Fibroblast of villous mesenchyme (primary cell): ENCODE measurements at places on chromosomes 7 and 10. TPM values are rescaled to one million over a fixed set of nuclear protein-coding genes. Genes with fewer than 3 reads are reported as not detected.

DNA sequence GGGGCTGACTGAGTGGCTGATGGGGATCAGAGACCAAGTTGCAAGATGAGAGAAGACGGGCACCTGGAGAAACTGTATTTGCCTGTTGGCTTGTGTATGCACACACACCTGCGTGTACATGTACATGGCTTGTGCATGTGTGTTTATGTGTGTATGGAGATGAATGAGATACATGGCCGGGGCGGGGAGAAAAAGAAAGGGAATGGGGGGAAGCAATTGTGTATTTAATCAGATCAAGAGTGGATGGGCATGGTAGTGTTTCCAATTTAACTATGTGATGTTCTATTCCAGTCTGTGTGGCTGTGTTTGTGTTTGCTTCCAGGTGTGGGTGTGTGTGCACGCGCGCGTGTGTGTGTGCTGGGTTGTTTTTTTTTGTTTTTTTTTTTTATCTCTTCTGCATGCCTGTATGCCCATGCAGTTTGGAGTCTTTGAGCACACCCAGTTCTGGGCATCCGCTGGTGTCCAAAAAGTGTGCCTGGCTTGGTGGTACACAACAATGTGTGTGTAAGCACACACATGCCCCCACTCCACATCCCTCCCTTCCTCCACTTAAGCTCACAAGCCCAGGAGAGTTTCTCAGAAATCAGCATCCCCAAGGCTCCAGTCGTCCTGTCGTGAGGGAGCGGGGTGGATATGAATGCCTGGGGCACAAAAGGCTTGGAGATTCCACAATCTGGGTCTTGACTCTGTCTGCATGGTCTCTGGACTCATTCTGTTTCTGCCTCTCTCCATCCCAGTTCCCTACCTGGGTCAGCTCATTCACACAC is 2.5 kb upstream of the VGF start:
- DNase-seq: no peak

PGAM2 gene
- under 0.01 and 0.32 TPM in 2 replicates for total RNA-seq

MACC1 gene
- under 0.01 TPM in 2 replicates for total RNA-seq

DNA sequence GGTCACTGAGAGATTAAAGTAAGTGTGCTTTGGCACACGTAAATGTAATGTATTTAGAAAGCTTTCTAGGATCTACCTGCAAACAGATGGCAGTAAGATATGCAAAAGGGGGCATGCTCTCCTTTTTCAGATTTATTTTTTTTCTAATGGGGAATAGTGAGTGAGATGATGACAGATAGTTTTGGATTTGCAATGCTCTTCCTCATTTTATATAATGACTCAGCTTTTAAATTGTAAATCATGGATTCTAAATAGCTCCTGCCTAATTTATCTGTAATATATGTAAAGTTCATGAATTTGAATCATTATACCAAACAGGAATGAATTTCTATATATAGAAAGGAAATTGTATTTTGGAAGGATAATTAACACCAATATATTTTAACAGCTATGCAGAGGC is 961.6 kb upstream of the LRRTM3 start:
- no peak for DNase-seq

- no peak for DNase-seq
Observed at GRCh38 chr7:138212314-138212713, 136.1 kb downstream of the AKR1D1 start.

DNA sequence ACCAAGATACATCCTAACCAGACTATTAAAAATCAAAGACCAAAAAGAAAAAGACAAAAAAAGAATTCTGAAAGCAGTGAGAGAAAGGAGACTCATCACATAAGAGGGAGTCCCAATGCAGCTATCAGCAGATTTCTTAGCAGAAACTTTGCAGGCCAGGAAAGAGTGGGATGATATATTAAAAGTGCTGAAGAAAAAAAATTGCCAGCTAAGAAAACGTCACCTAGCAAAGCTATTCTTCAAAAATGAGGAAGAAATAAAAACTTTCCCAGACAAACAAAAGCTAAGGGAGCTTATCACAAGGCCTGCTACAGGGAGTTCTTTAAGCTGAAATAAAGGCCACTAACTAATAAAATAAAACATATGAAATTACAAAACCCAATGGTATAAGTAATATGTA is 40.5 kb upstream of the CDK6 start:
- DNase-seq: no peak

DNA sequence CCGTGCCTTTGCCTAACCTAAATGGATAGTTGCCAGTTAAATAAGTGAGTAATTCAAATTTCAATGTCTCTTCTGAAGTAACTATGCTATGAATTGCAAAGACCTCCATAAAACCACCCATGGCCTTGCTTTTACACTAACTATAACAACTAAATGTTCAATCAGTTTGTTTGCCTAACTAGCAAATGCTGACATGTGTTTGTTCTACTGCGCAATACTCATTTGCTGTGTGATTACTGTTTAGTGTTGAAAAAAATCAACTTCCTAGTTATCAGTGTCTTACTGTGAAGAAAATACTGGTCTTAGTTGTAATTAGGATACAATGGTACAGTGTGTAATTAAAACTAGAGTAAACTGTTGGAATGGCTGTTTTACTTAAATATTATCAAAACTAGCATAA is 47.3 kb upstream of the GATAD1 start:
- DNase-seq: no peak

GRCh38 chr10:48550977-48551376 is 53.9 kb downstream of the ARHGAP22 start:
- no peak for DNase-seq

- DNase-seq: no peak
Observed at GRCh38 chr10:58963101-58963534, 213.3 kb upstream of the PHYHIPL start.

SUMF2 gene
- total RNA-seq: 167 and 209 TPM in 2 replicates

DNA sequence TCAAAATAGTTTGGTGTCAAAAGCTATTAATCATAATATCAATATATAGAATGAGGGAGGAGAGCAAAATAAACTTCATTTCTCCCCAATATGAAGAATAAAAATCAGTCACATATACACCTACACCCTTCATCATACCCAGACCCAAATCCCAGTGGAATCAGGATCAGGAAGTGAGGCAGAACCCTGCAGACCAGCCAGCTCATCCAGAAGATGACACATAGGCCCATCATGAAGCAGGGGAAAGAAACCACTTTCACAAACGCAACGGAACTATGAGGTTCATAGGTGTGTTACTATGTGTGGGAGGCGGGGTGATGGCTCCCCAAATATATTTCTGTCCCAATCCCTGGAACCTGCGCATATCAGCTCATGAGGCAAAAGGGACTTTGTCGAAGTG is 89.0 kb downstream of the RSU1 start:
- DNase-seq: no peak

- DNase-seq: no peak
Observed at GRCh38 chr10:126036515-126036914, 140.2 kb downstream of the FANK1 start.

- DNase-seq: no peak
Observed at GRCh38 chr10:105210546-105210945, 569.5 kb downstream of the SORCS3 start.

DNA sequence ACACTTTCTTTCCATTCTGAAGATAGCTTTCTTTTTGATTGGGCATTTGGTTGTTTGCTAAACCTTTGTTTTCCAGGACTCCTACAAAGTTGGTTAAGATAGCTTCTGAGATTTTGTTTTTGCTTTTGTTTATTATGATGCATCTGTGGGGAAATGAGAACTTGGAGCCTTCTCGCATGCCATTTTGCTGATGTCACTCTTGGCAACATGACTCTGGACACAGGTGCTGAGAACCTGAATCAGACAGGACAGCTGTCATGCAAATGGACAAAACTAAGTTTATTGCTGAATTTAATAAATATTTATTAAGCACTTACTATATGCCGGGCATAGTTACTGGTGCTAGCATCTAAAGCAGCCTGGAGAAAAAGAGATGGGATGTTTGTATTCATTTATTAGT is 274.1 kb downstream of the ZEB1 start:
- DNase-seq: no peak

CLDN3 gene
- total RNA-seq: not detected in 2 replicates

DNA sequence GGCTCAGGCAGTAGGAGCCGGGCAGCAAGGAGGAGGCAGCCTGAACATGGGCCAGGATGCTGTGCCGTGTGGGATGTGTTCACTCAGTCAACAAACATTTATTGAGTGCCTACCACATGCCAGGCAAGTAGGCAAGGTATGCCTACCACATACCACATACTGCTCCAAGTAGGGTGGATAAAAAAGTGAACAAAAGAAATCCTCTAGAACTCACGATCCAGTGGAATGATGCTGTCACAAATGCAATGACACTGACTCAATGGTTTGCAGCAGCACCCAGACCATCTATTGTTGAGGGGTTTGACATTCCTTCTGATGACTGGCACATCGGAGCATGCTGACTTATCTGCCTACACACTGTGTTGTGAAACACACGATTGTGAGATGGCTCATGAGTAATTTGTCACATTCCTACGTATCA is 413.5 kb downstream of the NRG3 start:
- peak; percentile 11 for DNase-seq

DNA sequence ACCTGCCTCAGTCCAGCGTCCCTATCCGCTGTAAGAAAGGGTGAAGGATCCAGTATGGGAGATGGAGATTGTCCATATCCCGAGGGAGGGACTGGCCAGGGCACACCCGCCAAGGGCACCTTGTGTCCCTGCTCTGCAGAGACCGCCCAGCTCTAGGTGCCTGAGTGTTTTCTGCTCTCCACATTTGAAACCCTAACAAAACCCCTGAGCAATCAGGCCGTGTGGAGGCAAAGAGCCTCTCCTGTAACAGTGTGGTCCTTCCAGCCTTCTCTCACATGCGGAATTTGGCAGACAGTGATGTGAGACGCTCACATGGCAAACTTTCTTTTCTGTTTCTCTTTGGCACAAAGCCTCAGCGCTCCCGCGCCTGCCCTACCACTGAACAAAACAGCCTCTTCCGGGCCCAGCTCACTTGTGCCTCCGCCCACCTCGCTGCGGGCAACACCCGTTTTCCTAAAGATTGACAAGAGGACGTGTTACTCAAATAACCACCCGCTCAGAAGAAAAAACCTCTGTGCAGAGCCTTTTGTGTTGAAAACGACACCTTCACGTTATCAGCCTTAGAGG is 514.8 kb downstream of the DNAJB6 start:
- no peak for DNase-seq
